ENCODE measurements at places on chromosomes 1 and 21.
A peak's percentile ranks its signal among the peaks of the same experiment; 100 is the strongest.

DNA sequence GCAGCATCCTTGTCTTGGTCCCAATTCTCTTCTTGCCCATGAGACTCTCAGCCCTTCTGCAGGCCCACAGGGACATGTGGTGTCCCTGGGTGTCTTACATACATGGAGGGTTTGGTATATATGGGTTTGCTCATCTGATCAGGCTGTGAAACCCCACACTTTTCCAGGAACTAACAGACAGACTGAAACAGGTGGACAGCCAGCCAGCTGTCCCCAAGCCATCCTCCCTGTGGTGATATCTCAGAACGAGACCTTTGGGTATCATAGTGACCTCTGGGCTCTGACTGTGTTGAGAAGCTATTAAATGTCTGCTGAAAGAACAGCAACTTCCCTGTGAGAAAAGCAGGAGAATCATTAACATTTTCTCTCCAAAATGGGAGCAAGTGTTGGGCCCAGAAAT lies 115.5 kb upstream of the PAXBP1 start:
- DNase-seq = peak; percentile 23

DNA sequence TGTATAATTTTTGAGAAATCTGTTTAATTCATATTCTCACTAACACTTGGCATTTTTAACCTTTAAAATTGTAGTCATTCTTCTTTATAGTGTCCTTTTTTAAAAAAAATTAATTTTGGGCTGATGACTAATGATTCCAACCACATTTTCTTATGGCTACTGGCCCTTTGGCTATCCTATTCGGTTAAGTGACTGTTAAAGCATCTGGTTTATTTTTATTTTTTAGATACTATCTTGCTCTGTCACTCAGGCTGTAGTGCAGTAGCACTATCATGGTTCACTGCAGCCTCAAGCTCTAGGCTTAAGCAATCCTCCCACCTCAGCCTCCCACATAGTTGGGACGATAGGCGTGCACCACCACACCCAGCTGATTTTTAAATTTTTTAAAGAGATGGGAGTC lies 723.2 kb upstream of the CXADR start:
- no peak for DNase-seq

GRCh38 chr1:41765152-41765551 lies 153.6 kb downstream of the HIVEP3 start:
- no peak for DNase-seq

- DNase-seq = no peak
Observed at GRCh38 chr1:14273811-14274210, 324.7 kb upstream of the KAZN start.

DNA sequence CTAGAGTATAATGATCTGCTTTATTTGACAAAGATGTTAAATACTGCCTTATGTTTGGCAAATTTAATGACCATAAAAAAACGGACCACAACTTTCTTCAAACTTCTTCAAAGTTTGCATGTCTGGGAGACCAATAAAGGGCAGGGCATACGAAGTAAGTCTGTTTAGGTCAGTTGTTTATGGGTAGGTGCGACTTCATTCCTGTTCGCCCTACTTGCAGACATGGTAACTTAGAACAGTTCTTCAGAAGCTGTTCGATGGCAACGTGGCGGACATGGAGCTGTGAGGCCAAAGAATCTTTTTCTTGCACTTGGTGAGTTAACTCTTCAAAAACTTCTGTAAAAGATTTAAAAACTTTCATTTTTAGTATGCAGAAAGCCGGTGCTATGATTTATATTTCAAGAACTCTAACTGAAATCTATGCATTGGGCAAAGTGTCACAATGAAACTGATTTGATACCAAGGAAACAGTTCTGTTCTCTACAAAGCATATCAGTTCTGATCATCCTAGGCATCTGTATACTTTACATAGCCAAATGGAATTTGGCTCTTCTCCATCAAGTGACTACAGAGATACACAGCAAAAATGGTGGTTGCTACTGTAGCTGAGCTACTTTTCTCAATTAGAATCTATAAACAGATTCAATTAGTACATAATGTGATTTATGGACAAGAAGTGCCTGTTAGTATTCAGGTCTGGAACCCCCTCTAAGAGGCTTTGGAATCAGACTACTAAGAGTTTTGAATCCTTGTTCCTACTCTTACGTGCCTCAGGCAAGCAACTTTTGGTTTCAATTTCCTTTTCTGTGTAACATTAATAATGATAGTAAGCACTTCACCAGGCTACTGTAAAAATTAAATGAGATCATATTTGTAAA lies 25.7 kb downstream of the C21orf91 start:
- no peak for DNase-seq

- DNase-seq = no peak
Observed at GRCh38 chr1:186014370-186015037, 280.3 kb downstream of the HMCN1 start.

- no peak for DNase-seq
Observed at GRCh38 chr1:81600363-81600762, 200.4 kb upstream of the ADGRL2 start.

DNA sequence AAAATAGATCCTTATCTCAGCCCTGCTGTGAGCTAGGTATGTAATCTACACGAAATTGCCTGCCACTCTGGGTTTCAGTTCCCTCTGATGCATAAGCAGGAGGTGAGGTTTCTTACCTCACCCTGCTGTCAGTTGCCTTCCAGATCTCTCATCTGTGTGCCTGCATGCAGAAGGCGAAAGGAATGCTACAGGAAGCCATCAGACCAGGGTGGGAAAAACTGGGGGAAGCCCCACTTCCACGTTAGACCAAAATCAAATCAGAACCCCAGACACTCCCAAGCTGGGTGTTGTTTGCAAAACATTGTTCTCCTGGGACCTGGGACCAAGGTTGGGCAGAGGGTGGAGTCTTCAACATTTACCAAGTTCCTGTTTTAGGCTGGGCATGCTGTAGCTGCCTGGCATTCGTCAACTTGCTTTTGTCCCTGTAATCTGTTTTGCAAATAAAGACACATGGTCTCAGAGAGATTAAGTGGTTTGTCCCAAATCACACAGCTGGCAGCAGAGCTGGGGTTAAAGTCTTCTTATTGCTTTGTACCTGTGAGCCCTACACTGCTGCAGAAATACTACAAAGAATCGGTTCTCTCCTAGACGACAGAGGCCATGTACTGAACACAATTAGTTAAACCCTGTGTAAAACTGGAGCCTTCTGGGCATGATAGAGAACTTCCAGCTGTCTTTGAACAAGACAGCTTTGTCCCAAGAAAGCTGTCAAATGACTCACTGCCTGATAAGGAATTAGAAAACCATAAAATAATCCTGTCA lies 389.7 kb upstream of the RUNX1 start:
- DNase-seq = no peak

GRCh38 chr1:231064418-231064817 lies 24.4 kb upstream of the FAM89A start:
- DNase-seq = no peak

DNA sequence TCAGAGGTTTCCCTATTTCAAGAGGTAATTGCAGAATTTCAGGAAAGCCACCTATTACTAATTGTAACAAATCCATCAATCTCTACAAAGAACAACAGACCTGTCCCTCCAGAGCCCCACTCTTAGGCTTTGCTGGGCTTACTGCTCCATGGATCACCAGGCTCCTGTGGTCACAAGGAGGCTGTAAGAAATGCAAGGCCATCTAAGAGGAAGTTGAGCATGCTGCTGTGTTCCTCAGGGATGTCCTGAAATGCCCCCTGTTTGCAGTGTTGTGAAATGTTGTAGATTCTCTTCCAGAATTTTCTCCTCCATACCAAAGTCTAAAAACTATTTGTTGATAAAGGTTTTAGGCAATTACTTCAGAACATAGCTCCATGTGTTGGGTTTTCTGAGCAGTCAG lies 24.4 kb upstream of the DUSP23 start:
- DNase-seq = no peak

DNA sequence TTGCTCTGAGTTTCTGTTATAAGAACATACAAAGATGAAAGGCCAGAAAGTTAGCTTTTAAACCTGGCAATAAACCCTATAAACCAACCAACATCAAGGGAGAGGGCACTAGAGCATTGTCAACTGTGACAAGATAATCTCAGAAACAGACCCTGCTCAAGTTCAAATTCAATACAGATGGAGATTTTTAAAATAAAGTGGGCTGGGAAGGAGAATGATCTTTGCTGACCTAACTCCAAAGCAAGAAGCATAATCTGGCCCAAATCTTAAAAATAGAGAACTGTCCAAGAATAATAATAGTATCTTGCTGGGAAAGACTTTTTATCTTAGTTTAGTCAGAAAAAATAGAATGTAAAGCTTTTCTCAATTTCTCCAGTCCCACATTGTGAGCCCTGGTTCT lies 485.5 kb downstream of the DISC1 start:
- DNase-seq = no peak

GRCh38 chr21:21688889-21689288 lies 690.7 kb downstream of the NCAM2 start:
- DNase-seq = no peak

DNA sequence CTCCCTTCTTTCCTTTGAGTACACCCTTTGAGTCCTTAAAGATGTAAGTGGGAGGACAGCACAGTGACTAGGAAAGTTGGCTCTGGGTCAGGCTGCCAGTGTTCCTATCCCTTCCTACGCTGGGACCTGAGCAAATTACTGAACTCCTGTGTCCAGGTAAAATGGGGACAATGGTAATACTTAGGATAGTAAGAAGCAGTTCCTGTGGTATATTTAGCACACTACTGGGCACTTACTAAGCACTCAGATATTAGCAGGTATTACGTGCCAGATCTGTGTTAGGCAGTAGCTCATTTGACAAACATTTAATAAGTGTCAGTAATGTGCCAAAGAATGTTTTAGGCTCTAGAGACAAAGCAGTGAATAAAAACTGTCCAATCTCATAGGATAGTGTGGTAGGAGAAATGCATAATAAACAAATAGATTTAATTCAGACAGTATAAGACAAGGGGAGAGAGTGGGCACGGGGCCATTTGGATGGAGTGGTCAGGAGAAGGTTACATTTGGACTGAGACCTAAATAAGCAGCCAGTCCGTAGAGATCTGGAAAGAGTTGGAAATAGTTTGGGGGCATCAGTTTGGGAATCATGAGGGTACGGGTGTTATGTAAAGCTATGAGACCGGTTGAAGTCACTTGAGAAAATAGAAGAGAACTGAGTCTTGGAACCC lies 26.2 kb upstream of the ZFP69B start:
- DNase-seq = no peak

DNA sequence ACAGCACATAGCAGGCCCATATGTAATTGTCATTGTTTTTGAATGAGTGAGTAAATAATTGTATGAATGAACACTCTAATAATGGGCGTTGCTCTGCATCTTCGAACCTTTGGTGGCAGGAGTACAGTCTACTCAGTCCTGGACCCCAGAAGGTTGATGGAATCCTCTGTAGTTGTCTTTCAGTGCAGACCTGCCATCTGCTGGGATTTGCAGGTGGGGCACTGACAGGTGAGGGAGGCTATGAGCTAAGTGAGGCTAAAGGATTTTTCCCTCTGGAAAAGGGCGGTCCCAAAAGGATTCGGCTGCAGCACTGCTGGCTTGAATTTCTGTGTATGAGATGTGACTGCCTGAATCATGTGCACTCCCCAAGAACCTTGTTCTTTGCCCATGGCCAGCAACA lies 53.4 kb downstream of the PLXNA2 start:
- no peak for DNase-seq

DNA sequence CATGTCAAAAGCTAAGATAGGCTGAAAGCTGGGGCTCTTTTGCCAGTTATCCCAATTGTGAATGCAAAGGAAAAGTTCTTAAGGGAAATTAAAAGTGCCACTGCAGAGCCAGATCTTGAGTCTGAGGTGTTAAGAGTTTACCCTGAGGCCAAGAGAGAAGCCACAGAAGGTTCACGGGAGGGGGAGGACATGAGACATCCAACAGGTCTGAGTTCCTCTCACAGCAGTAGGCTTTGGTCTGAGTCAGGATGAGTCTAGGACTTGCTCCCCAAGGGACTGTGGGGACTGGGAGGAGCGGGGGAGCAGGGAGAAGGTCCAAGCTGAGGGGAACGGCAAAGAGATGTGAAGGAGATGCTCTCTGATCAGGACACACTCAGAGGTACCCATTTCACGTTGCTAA lies 411.2 kb upstream of the CAMK1G start:
- no peak for DNase-seq

DNA sequence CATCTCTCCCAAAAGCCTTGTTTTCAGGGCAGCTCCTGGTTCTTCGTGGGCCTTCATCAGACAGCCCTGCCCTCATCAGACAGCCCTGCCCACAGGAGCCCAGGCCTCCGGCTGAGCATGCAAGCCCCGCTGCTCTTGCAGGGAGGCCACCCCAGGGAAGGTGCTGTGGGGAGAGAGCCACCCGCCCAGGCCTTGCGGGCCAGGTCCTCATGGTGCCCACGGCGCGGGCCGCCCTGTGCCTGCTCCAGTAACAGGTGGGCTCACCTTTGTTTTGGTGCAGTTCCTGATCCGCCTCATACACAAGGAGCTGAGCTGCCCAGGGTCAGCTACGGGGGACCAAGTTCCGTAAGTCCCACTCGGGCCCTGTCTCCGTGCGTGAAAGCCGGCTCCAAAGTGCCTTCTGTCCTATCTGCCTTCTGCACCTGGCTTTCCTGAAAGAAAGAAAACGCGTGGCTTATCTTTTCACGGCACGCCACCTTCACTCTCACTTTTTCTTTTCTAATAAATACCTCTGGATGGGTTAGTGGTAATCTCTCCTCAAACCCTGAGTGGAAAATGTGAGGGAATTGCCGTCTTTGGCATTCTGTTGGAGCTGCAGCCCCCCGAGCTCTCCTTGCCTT lies 65.9 kb downstream of the SLC37A1 start:
- DNase-seq = no peak

GRCh38 chr1:223364685-223365382 lies 858 bp upstream of the SUSD4 start:
- DNase-seq = no peak

GRCh38 chr1:235734335-235734734 lies 84.8 kb upstream of the GNG4 start:
- no peak for DNase-seq

- no peak for DNase-seq
Observed at GRCh38 chr1:78721136-78721535, 71.5 kb downstream of the IFI44 start.

GRCh38 chr21:45982758-45983648 lies 1.4 kb downstream of the COL6A1 start:
- DNase-seq = peak; percentile 19

DNA sequence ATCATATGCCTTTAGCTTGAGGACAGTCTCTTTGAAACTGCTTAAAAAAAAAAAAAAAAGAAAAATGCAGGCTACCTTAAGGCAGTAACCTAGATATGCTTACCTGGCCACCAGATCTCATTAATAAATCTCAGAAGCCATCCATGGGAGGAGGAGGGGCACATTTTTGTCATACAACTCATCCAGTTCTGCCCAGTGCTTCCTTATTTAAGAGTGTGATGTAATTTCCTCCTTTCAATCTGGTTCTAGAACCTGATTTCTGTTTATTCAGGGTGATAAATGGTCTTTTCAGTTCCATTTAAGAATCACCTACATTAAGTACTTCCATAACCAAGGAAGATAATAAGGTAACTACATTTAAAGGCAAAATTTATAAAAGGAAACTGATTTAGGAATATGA lies 6.1 kb downstream of the ERRFI1 start:
- no peak for DNase-seq

- DNase-seq = no peak
Observed at GRCh38 chr1:109801791-109802135, 38.0 kb upstream of the EPS8L3 start.

- DNase-seq = no peak
Observed at GRCh38 chr1:209324901-209325871, 258.3 kb upstream of the CAMK1G start.

- peak; percentile 75 for DNase-seq
Observed at GRCh38 chr1:93616996-93617669, 64.5 kb downstream of the BCAR3 start.

- no peak for DNase-seq
Observed at GRCh38 chr1:56334047-56334446, 245.3 kb downstream of the PLPP3 start.

Measured in right hindlimb (tissue), 1 donor.